Activated CD8-positive, alpha-beta memory T cell treated with anti-CD3 and anti-CD28 coated beads for 48 hours (primary cell): ENCODE measurements at places on chromosomes 1 and 21.

- DNase-seq: no peak
These were observed 69.0 kb downstream of the ATP1B1 start for GRCh38 chr1:169175461-169175860.

GRCh38 chr1:224623743-224624333, 7.7 kb downstream of the CNIH3 start:
- DNase-seq: peak; percentile 34

- no peak for DNase-seq
These were observed 102.0 kb upstream of the CHODL start for GRCh38 chr21:18142655-18143054.

DNA sequence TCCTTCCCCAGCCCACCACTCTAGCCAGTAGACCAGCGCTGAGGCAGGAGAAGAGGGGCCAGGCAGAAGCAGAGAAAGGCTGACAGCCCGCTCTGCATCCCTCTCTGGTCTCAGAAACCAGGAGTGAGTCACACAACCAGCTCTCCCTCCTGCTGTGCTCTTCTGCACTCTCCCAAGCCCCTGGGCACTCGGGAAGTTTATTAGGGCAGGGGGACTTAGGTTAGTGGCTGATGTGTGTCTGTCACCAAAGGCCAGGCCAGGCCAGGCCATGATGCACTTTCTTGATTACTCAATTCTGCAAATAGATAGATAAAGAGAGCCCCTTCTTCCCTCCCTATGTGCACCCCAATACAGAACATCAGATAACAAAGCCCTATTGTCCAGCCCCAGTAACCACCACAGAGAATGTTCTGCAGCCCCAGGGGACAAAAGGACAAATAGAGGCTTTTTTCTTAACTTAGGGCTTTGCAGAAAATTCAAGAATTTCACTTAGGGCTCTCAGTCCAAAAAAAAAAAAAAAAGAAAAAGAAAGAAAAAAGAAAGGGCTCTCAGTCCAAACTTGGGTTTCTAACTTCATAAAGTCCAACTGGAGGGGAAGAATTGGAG, 52.9 kb upstream of the CNTN2 start:
- DNase-seq: no peak

GRCh38 chr21:42118901-42119300, 47.8 kb downstream of the UMODL1 start:
- no peak for DNase-seq

GRCh38 chr1:232271991-232272589, 357.8 kb downstream of the SIPA1L2 start:
- DNase-seq: no peak

- no peak for DNase-seq
These were observed 98.3 kb upstream of the CAMK1G start for GRCh38 chr1:209485167-209485566.

DNA sequence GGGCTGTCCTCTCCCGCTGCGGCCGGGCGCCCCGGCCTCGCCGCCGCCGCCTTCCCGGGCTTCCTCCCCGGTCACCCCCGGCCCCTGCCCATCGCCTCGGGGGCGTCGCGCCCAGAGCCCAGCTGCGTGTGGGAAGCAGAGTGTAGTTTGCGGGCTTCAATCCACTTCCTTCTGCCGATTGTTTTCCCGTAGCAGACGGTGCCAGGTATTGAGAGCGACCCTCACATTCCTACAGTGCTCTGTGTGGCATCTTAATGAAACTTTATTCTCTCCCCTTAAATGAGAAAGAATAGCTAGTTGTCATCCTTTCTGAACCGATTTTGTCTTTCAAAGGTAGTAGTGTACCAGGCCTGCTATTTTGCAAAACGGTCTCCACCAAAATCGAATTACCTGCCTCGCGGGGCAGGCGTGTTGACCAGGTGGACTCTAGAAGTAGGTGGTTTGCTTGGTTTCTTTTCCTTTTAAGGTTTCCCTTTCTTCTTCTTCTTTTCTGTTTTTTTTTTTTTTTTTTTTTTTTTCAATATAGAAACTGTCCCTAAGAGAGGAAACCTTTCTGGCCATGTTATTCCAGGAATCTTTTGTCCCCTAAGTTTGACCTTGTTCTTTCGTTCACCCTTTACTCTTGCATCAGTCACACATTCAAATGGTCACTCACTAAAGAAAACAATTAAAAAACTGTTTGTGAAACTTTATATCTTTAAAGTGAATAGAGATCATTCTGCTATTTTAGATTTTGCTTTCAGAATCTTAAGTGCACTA, 881 bp downstream of the USP25 start:
- DNase-seq: no peak

GRCh38 chr1:234307726-234308125, 65.5 kb upstream of the COA6 start:
- no peak for DNase-seq

- DNase-seq: no peak
These were observed 209.4 kb upstream of the SNX7 start for GRCh38 chr1:98452162-98452561.

DNA sequence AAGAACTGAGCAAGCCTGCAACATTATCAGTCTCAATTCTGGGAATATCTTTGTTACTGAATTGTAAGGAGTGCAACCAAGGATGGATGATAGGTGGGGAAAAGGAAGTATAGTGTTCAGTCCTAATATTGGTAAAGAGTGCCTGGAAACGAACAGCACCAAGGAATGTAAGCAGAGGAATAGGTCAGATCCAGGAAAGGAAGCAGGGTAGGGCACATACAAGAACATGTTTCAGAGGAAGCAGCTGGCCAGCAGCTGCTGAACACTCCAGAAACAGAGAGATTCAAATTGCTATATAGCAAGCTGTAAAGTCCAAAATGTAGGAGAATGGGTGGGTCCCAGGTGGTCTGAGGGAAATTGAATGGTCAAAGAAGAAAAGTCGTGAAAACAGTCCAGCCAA, 37.9 kb downstream of the CRB1 start:
- no peak for DNase-seq
